MM.1S (cell line): ENCODE measurements at places on chromosomes 5 and 9.

DNA sequence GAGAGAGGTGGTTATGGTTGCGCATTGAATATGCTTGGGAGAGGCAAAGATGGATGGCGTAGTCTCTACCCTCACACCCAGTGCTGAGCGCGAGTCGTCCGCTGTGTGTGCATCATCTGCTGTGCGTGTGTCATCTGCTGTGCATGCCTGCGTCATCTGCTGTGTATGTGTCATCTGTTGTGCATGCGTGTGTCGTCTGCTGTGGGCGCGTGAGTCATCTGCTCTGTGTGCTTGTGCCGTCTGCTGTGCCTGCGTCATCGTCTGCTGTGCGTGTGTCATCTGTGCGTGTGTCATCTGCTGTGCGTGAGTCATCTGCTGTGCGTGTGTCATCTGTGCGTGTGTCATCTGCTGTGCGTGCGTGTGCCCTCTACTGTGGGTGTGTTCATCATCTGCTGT is 68.0 kb upstream of the IRX4 start:
- no peaks in the 10 kb centered on the region for H3K4me1 ChIP-seq
- no peak overlapping the region for H3K4me3 ChIP-seq
- no peaks in the 10 kb centered on the region for H3K36me3 ChIP-seq
- no peak for DNase-seq
- H3K27me3 ChIP-seq = peaks cover 33% of the 10 kb centered on the region

DNA sequence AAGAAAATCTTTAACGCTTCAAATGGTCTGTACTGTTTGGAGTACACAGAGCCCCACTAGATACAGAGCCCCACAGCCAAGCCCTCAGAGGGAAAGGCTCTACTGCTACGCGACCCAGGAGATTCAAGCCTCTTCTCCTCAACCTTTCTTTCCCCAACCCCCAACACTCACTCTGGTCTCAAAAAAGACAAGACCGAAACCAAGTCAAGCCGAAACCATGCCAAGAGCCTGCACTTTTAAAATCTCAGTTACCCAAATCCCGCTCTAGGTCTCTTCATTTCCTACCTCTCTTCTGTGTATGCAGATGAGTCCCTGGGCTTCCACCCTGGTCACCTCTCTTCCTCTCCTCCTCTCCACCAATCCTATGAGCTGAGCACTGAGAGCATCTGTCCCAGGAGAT is 31.9 kb downstream of the BARHL1 start:
- H3K4me3 ChIP-seq = no peak overlapping the region
- H3K36me3 ChIP-seq = no peaks in the 10 kb centered on the region
- H3K27me3 ChIP-seq = no peaks in the 10 kb centered on the region
- H3K4me1 ChIP-seq = peaks cover 5% of the 10 kb centered on the region; the same call in 1 of the 2 replicates
- peak; percentile 23 for DNase-seq

DNA sequence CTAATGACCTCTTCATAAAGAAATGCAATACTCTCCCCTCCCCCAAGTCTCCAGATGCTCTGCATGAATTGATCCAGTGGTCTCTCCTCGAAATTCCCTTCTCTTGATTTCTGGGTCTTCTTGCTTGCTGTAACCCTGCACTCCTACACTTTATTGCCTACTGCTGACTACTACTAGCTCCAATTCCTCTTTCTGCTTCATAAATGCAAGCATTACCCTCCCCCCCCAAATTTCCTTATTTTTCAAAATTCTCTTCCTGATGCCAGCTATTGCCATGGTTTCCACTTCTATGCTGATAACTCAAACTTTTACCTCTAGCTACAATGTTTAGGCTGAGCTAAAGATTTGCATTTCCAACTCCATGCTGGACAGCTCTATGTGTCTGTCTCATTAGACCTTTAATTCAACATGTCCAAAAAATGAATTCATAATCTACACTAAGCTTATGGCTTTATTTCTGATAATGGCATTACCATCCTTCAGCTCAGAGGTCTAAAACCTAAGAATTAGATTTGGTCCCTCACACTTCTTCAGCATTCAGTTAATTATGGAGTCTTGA is 1.4 kb downstream of the ZBTB26 start:
- no peak overlapping the region for H3K4me3 ChIP-seq
- H3K36me3 ChIP-seq = no peaks in the 10 kb centered on the region
- H3K27me3 ChIP-seq = no peaks in the 10 kb centered on the region
- H3K4me1 ChIP-seq = peaks cover 8% of the 10 kb centered on the region; the same call in 1 of the 2 replicates
- H3K27ac ChIP-seq = no peak overlapping the region

DNA sequence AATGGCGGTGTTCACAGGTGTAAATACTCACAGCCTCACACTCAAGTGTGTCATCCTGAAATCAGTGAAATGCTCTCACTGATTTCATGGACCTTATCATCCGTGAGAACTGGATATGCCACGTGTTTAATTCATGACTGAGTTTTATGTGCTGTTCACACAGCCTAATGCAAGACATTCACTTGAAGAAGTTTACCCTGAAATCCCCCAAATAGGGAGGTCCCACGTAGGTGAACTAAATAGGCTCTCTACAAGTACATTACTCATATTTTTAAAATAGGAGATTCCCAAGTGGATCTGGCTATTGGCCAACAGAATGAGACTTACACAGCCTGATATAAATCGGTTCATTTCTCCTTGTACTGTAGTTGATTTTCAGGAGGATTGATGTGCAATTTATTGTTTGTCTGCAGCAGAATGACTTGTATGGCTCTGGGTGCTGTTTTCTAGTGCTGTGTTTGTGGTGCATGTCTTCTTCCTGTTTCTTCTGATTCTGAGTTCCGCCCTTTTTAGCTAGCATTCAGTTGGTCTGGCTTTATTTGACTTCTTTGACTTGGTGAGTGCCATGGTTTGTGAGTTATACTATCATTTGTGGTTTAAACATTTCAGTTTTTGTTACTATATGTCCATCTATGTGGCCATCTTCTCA is 25.1 kb downstream of the TRIO start:
- H3K4me1 ChIP-seq = no peaks in the 10 kb centered on the region
- H3K27me3 ChIP-seq = no peaks in the 10 kb centered on the region
- no peak for DNase-seq

DNA sequence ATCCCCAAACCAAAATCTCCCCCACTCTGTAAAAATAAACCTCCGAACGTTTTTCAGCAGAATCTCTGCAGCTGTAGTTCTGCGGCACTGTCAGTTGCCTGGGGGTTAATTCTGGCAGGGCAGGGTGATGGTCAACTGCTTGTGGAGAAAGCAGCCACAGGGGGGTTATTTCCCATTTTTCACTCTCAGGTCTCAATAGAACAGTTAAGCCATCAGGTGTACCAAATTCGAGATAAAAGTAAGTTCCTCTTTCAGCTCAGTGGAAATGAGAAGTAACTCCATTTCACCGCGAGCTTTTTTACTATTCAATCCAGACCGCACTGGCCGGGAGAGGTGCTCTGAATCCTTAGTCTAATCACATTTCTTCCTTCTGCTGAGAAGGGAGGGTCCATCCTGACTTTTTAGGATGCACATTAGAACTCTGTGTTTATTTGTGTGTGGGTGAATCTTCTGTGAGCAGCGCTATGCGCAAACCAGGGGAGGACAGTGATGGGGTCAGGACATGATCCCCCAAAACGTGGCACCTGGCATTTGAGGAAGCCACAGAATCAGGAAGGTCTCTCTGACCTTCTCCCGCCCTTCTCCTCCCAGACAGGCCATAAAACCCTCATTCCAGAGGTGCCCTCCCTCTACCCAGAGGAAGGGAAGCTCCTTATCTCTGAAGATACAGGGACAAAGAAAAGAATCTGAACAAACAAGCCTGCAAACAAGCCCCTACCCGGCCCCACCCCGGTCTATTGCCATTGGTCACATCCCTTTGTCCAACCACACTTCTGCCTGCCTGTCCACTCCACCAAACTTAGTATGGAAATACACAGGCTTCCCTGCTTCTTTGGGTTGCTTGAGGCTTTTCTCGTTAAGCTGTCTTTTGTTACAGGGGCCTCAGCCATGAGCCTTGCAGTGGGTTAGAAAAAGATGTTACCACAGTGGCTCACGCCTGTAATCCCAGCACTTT is 229.0 kb downstream of the ROR2 start:
- DNase-seq = peak; percentile 34
- no peaks in the 10 kb centered on the region for H3K27me3 ChIP-seq
- H3K4me3 ChIP-seq = no peak overlapping the region

- DNase-seq = no peak
- H3K36me3 ChIP-seq = no peaks in the 10 kb centered on the region
- H3K27me3 ChIP-seq = no peaks in the 10 kb centered on the region
- no peak overlapping the region for H3K4me3 ChIP-seq
- H3K27ac ChIP-seq = no peak overlapping the region
Observed at GRCh38 chr5:125333416-125333815, 587.0 kb upstream of the ZNF608 start.

- H3K36me3 ChIP-seq = no peaks in the 10 kb centered on the region
- H3K27me3 ChIP-seq = peaks cover 83% of the 10 kb centered on the region
- no peak overlapping the region for H3K4me3 ChIP-seq
Observed at GRCh38 chr9:138112791-138113600, 235.4 kb downstream of the CACNA1B start.

- H3K27ac ChIP-seq = no peak overlapping the region
- no peak overlapping the region for H3K4me3 ChIP-seq
- DNase-seq = no peak
- H3K36me3 ChIP-seq = no peaks in the 10 kb centered on the region
- H3K27me3 ChIP-seq = no peaks in the 10 kb centered on the region
- no peaks in the 10 kb centered on the region for H3K4me1 ChIP-seq
Observed at GRCh38 chr9:91558395-91558794, 134.8 kb upstream of the NFIL3 start.
